Hippocampal formation (tissue), 2 donors: ENCODE measurements at places on chromosomes 7 and 10.

DNA sequence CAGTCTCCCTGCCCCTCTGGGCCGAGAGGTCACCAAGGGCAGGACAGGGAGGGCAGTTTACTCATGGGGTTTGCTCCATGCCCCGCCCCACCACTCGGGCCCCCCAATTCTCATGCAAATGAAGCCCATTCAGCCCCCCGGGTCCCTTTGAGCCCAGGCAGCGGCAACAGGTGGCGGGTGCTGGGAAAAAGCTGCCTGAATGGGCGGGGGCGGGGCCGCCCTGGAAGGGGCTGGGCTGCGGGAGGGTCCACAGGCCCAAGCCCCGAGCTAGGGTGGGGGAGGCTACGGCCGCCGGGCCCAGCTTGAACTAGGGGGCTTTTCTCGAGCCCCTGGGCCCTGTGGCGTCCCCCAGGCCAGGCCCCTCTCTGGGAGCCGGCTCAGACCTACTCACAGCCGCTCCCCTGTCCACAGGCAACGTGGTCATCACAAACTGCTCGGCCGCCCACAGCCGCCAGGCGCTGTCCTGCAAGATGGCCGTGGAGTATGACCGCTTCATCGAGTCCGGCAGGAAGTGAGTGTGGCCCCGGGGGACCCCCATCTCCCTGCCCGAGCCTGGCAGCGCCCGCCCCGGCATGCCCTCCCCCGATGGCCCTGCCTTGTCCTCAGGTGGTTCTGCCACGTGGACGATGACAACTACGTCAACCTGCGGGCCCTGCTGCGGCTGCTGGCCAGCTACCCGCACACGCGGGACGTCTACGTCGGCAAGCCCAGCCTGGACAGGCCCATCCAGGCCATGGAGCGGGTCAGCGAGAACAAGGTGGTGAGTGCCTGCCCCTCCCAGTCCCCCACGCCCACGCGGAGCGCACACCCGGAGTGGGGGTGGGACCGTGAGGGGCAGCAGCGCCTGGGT, 5.5 kb downstream of the LFNG start:
- no peak for DNase-seq

DNA sequence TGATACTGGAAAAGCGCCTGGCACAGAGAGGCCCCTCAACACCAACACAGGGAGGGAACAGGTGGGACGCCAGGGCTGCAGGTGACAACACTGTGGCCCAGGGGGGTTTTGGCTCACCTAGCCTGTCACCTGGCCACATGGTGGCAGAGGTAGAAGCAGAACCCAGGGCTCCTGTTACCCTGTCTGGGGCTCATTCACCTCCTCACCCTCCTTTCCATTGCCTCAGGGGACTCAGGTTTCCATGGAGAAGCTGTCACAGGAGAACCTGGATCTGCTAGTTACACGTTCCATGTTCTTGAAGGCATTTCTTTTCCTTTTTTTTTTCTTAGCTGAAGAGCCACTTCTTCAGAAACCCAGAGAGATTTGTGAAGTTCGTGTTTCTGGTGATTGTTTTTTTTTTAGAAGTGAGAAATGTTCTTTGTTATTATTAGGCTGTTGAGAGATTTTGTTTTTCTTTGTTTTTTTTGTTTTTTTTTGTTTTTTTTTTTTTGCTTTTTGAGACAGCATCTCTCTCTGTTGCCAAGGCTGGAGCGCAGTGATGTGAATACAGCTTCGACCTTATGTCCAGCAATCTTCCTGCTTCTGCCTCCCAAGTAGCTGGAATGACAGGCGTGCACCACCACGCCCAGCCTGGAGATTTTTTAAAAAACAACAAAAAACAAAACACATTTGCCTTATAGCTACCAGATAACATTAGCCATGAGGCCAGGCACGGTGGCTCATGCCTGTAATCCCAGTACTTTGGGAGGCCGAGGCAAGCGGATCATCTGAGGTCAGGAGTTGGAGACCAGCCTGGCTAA, 16.0 kb downstream of the DENND2A start:
- DNase-seq: no peak

GRCh38 chr7:134747326-134747725, 32.1 kb upstream of the CALD1 start:
- no peak for DNase-seq

- DNase-seq: no peak
Observed at GRCh38 chr7:107017965-107018719, 26.4 kb upstream of the PRKAR2B start.

GRCh38 chr7:49295146-49295545, 370.8 kb downstream of the CDC14C start:
- DNase-seq: no peak

DNA sequence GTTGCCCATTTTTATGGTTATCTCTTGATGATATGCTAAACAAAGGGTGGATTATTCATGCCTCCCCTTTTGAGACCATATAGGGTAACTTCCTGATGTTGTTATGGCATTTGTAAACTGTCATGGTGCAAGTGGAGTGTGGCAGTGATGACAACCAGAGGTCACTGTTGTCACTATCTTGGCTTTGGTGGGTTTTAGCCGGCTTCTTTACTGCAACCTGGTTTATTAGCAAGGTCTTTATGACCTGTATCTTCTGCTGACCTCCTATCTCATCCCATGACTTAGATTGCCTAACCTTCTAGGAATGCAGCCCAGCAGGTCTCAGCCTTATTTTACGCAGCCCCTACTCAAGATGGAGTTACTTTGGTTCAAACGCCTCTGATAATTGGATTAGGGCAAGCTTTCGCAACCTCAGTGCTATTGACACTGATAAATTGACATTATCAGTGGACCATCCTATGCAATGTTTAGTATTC, 36.9 kb downstream of the BAG3 start:
- DNase-seq: no peak

GRCh38 chr10:48390933-48391845, 84.7 kb downstream of the MAPK8 start:
- DNase-seq: no peak

GRCh38 chr10:36017137-36017536, 375.0 kb upstream of the FZD8 start:
- no peak for DNase-seq

GRCh38 chr10:99850021-99850766, 67.8 kb downstream of the ABCC2 start:
- no peak for DNase-seq

DNA sequence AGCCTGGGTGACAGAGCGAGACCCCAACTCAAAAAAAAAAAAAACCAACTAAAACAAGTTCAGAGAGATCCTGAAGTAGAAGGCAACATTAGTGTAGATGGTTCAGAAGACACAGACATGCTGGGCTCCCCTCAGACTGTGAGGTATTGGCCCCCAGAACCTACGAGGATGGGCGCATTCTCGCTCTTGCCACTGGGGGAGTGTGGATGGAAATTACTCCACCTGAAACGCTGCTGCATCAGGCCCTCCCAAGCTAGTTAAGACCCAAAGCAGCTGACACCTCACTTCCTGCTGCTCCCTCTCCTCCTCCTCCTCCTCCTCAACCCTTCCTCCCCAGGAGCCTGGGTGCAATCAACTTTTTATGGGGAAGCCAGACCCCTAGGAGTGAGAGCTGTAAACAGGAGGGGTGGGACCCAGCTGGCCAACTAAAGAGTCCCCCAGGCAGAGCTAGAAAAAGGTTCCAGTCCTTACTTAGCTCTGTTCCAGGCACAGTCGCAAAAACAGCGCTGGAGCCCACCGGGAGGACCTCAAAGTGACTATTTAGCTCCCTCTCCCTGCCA, 7.4 kb downstream of the SH3PXD2A start:
- DNase-seq: no peak

- no peak for DNase-seq
Observed at GRCh38 chr7:90760892-90761291, 164.8 kb downstream of the CDK14 start.

DNA sequence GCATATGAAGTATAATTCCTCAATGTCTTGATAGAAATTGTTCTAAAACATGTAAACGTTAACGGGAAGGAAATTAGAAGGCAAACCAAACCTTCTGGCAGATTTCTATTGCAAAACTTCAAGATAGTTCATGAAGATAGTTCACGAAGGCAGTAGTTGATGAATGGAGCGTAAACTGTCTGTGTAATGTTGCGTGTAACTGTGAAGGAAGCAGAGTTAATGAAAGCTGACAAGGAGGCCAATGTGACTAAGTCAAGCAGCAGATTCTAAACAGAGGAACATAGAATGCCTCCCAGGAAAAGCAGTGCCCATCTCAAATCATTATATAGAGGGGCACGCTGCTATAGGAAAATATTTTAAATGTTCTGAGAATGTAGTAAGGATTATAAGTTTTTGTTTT, 659.7 kb upstream of the IGFBP3 start:
- no peak for DNase-seq

DNA sequence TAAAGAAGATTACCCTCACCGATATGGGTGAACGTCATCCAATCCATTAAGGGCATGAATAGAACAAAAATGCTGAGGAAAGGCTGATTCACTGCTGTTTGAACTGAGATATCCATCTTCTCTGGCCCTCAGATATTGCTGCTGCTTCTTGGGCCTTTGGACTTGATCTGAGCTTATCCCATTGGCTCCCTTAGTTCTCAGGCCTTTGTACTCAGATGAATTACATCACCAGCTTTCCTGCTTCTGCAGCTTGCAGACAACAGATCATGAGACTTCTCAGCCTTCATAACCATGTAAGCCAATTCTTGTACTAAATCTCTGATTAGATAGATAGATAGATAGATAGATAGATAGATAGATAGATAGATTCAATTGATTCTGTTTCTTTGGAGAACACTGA, 40.2 kb downstream of the CYCS start:
- no peak for DNase-seq

- DNase-seq: no peak
Observed at GRCh38 chr10:126392068-126392467, 3.8 kb upstream of the ADAM12 start.

DNA sequence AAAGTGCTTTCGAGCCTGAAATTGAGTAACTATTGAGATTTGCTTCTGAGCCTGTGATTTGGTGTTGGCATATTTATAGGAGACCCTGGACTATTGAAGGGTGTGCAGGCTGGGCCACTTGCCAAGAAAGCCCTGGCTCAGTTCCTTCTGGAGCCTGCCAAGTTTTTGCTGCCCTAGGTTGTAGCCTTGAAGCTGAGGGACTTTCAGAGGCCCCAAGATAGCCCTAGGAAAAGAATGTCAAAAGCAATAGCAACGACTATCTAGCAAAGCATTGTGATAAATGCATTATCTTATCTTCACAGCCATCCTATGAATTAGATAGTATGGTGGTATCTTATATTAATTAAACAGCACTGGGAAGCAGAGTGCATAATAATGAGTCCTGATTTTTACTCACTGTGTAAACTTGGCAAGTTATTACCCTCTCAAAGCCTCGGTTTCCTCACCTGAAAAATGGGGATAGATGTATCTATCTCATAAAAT, 473.7 kb upstream of the PODXL start:
- peak; percentile 38 for DNase-seq

GRCh38 chr7:146862415-146862814, 745.8 kb downstream of the CNTNAP2 start:
- no peak for DNase-seq

DNA sequence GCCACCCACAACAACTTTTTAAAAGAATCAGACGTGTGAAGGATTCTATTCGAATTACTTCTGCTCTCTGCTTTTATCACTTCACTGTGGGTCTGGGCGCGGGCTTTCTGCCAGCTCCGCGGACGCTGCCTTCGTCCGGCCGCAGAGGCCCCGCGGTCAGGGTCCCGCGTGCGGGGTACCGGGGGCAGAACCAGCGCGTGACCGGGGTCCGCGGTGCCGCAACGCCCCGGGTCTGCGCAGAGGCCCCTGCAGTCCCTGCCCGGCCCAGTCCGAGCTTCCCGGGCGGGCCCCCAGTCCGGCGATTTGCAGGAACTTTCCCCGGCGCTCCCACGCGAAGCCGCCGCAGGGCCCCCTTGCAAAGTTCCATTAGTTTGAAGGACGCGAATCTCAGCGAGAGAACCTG, 461 bp upstream of the HTRA1 start:
- DNase-seq: no peak

- DNase-seq: no peak
Observed at GRCh38 chr10:67385089-67385488, 310.9 kb downstream of the CTNNA3 start.

DNA sequence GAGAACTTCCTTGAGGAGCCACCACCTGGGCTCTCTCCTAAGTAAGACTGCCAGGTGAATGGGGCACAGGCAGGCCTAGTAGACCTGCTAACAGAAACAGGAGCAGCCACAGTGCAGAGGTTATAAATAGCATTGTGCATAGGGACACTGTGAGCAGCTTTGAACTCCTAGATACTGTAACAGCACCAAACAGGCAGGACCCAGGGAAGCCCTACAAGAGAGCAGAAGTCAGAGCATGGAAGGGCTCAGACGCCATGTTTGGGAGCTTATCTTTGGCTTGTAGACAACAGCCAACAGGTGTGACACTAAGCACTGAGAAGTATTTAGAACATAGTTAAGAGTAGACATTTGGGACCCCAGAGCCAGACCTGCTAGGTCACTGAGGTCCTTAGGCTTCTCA, 14.5 kb downstream of the XRCC2 start:
- DNase-seq: no peak

- no peak for DNase-seq
Observed at GRCh38 chr10:128990986-128991385, 476.1 kb upstream of the MGMT start.

GRCh38 chr7:39621784-39622411, 1.5 kb upstream of the RALA start:
- DNase-seq: no peak

DNA sequence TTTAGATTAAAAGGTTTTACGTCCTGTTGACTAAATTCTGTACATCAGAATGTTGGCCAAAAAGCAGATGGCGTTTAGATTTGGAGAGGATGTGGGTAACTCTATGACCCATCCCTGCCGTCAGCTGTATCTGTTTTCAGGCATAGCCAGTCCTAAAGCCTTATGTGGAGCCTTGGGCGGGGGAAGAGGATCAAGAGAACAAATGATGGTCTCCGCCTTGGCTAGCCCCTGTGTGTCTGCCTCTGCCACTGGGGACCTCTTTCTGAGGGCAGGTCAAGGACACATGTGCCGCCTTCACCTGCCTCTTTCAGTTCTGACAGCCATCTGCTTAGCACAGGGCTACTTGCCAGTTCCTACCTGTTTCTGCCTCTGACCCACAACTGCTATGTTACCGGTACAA, 24.1 kb downstream of the PDSS1 start:
- no peak for DNase-seq

DNA sequence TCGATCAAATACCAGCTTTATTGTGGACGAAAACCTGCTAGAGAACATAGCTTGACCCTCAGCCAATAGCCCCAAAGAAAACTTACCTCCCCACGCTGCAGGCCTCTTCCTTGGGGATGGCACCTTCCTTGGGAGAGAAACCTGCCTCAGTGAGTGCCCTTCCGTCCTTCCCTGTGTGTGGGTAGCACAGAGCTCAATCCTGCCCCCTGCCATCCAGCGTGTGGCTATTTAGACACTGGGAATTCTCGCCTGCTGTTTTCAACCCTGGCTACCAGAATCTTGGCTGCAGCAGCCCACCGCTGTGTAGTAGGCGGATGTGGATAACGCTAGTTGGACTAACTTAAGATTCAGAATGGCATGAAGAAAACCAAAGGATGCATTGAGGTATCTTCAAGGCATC, 238.2 kb downstream of the TEX36 start:
- no peak for DNase-seq

GRCh38 chr7:1488016-1488415, 16.2 kb downstream of the INTS1 start:
- DNase-seq: no peak

GRCh38 chr7:90222390-90222789, 10.8 kb downstream of the STEAP2 start:
- DNase-seq: no peak

GRCh38 chr7:73768641-73769480, 1.2 kb downstream of the CLDN3 start:
- no peak for DNase-seq
